ENCODE measurements at places on chromosomes 4 and X.

- no peak for DNase-seq
These were observed 313.9 kb downstream of the FBXW7 start for GRCh38 chr4:152221816-152222516.

DNA sequence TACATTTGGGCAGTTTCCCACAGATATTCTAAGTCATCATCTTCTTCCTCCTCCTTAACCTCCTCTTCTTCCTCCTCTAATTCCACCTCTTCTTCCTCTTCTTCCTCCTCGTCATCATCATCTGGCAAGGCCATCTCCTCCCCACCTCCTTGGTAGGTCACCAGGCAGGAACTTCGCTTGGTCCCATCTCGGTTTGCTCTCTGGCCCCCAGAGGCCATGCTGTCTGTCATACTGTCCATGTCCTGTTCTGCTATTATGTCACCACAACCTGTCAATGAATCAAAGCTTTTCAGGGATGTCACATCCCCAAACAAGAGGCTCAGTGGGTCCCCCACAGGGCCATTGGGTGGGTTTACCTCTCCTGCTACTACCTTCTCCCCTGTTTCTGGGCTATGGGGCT is 13.5 kb downstream of the AMER1 start:
- DNase-seq, result no peak

DNA sequence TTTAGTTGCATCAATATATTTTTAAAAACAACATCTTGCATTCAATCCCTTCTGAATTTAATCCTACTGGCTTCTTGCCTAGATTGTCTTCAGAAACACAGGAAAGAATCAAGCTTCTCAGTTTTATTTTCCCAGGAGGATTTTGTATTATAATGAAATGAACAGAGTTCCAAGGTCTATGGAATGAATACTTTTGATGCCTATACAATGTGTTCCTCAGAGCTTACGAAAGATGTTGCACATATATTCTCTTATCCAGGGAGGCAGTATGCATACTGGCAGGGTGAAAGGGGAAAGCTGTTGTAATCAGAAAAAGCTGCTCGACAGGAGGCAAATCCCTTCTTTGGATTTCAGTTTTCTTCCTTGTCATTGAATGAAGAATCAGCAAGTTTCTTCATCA is 8.8 kb downstream of the TMPRSS11D start:
- DNase-seq, result no peak

- no peak for DNase-seq
These were observed 12.1 kb upstream of the PRKG2 start for GRCh38 chr4:81227138-81227537.

GRCh38 chr4:8182858-8183725 is 16.0 kb upstream of the SH3TC1 start:
- peak; percentile 96 for DNase-seq

DNA sequence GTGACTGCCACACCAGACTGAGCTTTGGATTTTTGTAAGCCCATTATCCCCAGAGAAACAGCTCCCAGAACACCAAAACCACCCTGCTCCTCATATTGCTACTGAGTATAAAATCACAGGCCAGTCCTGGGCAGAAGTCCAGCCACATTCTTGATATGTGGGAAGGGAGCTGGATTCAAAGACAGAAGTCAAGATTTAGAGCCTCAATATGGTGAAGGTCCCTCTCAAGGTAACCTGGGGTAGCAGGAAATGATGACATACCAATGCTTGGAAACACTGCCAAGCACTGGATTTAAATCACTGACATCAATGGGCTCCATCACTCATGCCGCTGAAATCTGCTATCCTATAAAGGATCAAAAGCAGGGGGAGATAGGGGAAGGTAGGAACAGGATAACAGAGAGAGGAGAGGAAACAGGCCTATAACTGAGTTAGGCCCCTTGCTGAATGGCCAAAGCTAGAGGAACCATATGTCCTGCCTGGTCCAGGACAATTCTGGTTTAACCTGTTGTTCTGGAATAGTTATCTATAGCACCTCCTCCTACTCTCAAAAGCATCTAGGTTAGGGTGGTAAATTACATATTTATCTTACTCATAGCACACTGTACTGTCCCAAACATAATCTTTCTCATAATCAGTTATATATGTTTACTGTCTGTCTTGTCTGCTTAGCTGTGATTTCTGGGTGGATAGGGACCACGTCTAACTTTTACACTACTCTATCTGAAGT is 83.7 kb upstream of the NHS start:
- DNase-seq, result no peak

- DNase-seq, result no peak
These were observed 601 bp upstream of the TCEANC start for GRCh38 chrX:13652287-13652793.

DNA sequence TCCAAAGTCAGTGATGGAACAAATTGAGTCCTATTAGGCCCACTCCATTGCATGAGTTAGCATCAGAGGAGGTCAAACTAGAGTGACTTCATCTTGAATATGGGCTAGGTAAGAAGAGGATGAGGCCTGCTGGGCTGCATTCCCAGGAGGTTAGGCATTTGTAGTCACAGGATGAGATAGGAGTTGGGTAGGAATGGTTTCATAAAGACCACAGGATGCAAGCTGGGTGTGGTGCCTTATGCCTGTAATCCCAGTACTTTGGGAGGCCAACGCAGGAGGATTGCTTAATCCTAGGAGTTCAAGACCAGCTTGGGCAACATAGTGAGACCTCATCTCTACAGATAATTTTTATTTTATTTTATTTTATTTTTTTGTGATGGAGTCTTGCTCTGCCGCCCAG is 26.8 kb downstream of the PDGFRA start:
- no peak for DNase-seq

DNA sequence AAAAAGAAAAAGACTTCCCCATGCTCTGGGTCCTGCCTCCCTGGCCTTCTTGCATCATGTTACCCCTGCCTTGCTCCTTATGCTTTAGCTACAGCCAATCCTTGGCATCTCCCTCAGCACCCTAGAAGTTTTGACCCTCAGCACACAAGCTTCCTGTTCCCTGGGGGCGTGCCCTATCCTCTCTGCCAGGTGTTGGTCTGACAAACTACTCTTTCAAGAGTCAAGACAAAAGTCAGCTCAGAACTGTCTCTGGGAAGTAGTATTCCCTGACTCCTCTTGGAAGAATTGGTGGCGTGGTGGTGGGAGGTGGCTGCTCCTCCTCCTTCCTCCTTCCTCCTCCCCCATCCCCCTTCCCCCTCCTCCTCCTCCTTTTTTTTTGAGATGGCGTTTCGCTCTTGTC is 41.0 kb downstream of the PRPS1 start:
- DNase-seq, result no peak

DNA sequence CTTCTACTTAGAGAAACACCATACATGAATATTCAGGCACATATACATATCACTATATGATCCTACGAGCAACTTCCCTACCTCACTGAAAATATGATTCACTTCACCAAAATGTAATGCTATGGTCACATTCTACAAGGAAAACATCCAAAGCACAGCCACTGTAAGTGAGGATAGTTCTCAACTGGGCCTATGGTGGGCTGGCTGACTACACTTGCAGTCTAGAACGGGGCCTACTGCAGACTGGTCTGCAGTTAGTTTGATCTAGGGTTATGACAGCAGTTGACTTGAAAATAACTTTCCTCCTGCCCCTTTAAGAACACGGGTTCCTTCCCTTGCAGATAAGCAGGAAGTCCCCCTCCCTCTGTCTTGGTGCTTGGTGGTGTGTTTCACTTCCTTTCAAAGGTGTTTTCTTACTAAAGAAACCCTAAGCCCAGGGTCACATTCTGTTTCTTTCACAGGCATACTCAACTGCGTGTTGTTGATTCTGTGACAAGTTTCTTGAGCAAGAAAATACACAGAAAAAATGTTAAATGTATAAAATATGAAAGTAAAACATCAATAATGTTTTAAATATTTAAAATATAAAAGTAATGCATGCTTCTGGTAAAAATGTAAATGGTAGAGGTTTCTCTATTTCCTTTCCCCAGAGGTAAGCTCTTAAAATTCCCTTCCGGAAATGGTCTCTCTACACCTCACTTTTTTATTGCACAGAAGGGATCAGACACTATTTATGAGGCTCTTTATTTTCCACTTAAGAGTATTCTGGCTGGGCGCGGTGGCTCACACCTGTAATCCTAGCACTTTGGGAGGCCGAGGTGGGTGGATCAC is 18.0 kb upstream of the TMSB4X start:
- no peak for DNase-seq

Data from RWPE2 (cell line).